Mesothelial cell of epicardium (in vitro differentiated cells): ENCODE measurements at places on chromosomes 2 and 18. TPM values are rescaled to one million over a fixed set of nuclear protein-coding genes. Genes with fewer than 3 reads are reported as not detected.

DNA sequence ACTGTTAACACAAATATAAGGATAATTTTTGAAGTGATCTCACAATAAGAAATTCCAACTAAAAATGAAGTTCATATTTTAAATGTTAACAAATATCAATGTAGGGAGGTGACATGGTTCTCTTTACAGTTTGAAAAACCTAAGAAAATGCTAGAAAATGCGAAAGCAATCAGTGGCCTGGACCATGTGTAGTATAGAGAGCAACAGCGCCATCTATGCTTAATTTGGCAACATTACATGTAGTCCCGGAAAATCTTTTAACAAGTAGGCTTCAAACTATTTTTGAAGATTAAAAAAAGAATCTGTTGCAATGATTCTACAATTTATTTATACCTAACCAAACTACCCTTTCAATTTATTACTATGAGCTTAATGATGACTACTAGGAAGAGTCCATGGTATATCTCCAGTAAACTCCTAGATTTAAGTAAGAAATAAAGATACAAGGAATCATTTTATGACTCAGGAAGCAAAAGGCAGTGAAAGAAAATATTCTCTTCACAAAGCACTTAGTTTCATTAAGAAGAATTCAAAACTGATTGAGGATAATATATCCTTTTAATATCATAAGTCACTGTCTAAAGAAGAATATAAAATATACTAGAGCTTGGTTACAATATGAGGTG, 33.3 kb downstream of the NDUFA10 start:
- no peak overlapping the region for H3K4me3 ChIP-seq
- no peak overlapping the region for H3K27ac ChIP-seq
- H3K27me3 ChIP-seq: no peaks in the 10 kb centered on the region
- no peak for DNase-seq
- peaks cover 9% of the 10 kb centered on the region for H3K4me1 ChIP-seq
- peaks cover 38% of the 10 kb centered on the region for H3K36me3 ChIP-seq

Gene CRYGC
- total RNA-seq: not detected in 3 replicates

DNA sequence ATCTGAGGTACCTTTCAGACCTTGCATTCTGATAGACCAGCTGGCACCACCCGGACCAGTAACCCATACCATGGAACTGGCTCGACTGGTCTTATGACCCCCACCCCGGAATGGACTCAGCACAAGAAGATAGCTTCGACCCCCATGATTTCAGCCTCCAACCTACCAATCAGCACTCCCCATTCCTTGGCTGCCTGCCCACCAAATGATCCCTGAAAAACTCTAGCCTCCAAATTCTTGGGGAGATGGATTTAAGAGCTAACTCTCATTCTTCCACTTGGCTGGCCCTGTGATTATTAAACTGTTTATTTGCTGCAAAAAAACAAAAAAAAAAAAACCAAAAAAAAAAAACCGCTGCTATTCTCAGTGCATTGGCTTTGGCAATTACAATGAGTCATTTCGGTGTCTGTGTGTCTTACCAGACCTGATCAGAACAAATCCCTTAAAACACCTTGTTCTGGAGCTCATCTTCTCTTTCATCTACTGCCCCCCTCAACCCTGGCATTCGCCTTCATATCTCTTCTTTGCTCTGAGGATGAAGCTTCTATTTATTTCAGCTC, 60.1 kb upstream of the KIF5C start:
- no peaks in the 10 kb centered on the region for H3K36me3 ChIP-seq
- peaks cover 34% of the 10 kb centered on the region for H3K4me1 ChIP-seq
- peaks cover 2% of the 10 kb centered on the region for H3K27me3 ChIP-seq
- peak overlapping the region; percentile 95 for H3K27ac ChIP-seq
- peak overlapping the region; percentile 2 for H3K4me3 ChIP-seq

- no peaks in the 10 kb centered on the region for H3K4me1 ChIP-seq
- DNase-seq: no peak
- no peaks in the 10 kb centered on the region for H3K36me3 ChIP-seq
- no peak overlapping the region for H3K4me3 ChIP-seq
- H3K27me3 ChIP-seq: no peaks in the 10 kb centered on the region
Measured at GRCh38 chr2:227804975-227805374, 8.7 kb upstream of the CCL20 start.

DNA sequence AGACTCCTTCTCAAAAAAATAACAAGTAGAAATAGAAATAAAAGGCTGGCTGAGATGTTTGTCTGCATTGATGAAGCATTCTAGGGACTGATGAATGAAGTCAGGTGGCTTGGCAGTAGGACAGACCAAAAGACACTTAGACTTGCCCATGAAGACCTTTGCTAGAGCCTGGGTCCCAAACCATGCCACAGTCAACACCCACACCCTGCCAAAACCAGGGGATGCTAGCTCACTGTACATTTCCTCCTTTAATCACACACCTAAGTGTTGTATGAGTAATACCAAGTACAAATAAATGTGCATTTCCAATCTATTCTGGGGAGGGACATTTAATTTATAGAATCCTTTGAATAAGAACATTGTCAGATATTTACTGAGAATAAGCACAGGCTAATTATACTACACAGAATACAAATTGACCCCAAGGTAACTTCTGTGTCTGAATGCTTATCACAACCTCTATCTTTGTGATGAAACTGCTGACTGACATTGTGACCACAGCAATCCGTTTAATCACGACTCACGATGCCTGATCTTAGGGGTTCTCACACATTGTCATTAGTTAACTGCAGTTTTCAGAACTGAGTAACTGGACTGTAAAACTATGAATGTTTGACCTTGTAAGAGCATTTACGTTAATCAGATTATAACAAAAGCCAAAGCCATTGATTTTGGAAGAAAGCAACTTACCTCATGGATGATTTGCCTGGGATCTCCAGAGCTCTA, 10.5 kb upstream of the NOL10 start:
- H3K4me3 ChIP-seq: no peak overlapping the region
- no peak for DNase-seq
- H3K27ac ChIP-seq: no peak overlapping the region
- no peaks in the 10 kb centered on the region for H3K4me1 ChIP-seq

DNA sequence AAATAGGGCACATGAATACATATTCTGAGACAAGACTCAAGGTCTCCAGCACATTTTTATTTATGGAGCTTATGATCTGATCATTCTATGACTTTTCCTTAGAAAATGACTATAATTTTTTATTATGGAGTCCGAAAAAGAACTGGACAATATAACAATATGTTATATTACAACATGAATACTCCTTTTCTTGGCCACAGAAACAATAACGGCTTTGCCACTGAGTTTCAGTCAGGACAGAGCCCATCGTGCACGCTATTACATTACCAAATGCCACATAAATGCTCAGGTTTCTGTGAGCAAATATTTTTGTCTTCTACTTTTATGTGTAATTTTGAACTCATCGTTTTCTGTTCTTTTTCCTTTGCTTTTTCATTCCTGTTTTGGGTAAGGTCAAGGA, 509.2 kb upstream of the ZEB2 start:
- no peaks in the 10 kb centered on the region for H3K36me3 ChIP-seq
- peak overlapping the region; percentile 11 for H3K27ac ChIP-seq
- H3K27me3 ChIP-seq: no peaks in the 10 kb centered on the region
- no peak overlapping the region for H3K4me3 ChIP-seq
- no peak for DNase-seq

GRCh38 chr2:202022755-202023154, 10.9 kb upstream of the FZD7 start:
- DNase-seq: no peak
- H3K27ac ChIP-seq: peak overlapping the region; percentile 55
- H3K36me3 ChIP-seq: no peaks in the 10 kb centered on the region
- peaks cover 41% of the 10 kb centered on the region for H3K4me1 ChIP-seq
- H3K4me3 ChIP-seq: no peak overlapping the region
- no peaks in the 10 kb centered on the region for H3K27me3 ChIP-seq

Gene ANKRD23
- total RNA-seq: 10.1 to 12.5 TPM (median 12.5 TPM) in 3 replicates

Gene KCNF1
- 0.72 to 0.93 TPM (median 0.83 TPM) in 3 replicates for total RNA-seq

GRCh38 chr2:113061896-113062770, 3.1 kb downstream of the IL36RN start:
- H3K27ac ChIP-seq: no peak overlapping the region
- no peaks in the 10 kb centered on the region for H3K36me3 ChIP-seq
- no peak for DNase-seq

DNA sequence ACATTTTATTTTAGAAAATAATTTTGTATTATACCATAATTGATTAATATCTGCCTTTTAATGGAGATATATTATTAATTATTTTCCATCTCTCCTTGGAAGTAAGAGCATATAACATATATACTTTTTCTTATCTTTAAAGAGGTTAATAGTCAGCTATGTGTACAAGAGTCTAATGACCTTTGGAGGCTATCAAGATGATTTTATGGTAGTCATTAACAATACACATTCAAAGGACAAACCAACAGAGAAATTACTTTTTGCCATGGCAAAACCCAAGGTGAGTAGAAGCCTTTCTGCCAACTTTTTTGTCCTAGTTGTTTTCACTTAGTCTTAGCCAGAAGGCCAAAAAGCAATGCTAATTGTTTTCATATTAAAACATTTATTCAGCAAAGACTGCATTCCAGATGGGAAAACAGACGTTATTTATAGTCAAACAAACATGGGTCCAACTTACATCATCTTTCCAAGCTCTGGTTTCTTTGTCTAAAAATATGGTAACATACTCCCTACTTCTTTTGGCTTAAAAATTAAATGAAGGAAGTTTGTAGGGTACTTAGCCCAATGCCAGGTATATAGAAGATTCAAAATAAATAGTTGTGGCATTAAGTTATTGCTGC, 9.6 kb upstream of the DYNC2LI1 start:
- H3K36me3 ChIP-seq: peaks cover 3% of the 10 kb centered on the region
- H3K27ac ChIP-seq: no peak overlapping the region
- no peak overlapping the region for H3K4me3 ChIP-seq
- DNase-seq: no peak

Gene VWA3B
- total RNA-seq: not detected in 3 replicates

Gene GRB14
- total RNA-seq: 11.6 to 13.6 TPM (median 12.3 TPM) in 3 replicates

DNA sequence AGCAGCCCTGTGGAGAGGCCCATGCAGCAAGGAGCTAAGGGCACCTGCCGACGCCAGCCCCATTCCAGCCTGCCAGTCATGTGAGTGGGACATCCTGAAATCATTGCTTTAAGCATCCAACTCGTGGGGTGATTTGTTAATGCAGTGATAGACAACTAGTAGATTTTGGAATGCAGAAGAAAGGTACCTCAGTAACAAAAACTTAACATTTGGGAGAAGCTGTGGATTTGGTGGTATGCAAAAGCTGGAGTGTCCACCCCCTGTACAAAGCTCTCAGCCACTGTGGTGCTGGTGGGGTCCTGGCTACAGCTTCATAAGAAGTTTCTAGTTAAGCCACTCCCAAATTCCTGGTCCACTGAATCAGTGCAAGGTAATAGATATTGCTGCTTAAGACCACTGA, 37.2 kb upstream of the GNAL start:
- DNase-seq: no peak
- peaks cover 12% of the 10 kb centered on the region for H3K4me1 ChIP-seq

Gene ABCG8
- total RNA-seq: not detected in 3 replicates

- peaks cover 12% of the 10 kb centered on the region for H3K4me1 ChIP-seq
- DNase-seq: no peak
- no peak overlapping the region for H3K4me3 ChIP-seq
- H3K27me3 ChIP-seq: no peaks in the 10 kb centered on the region
Measured at GRCh38 chr18:56647071-56647470, 4.1 kb upstream of the WDR7 start.

DNA sequence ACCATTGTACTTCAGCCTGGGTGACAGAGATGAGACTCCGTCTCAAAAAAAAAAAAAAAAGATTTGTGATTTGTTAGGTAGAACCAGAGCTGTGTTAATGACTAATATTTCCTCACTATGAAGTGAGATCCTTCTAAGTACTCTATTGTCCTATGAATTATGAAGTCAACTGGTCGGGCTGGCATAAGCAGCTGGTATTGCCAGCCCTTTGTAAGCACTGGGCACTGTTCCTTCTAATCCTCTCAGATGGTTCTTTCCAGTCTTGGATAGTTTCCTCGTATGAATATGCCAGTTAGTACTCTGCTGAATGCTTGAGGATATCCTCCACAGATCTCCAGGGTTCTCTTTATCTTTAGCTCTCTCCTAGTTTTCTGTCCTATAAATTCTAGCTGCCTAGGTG, 223.1 kb upstream of the SP5 start:
- H3K36me3 ChIP-seq: no peaks in the 10 kb centered on the region
- no peaks in the 10 kb centered on the region for H3K27me3 ChIP-seq
- H3K27ac ChIP-seq: no peak overlapping the region
- DNase-seq: no peak
- no peak overlapping the region for H3K4me3 ChIP-seq

DNA sequence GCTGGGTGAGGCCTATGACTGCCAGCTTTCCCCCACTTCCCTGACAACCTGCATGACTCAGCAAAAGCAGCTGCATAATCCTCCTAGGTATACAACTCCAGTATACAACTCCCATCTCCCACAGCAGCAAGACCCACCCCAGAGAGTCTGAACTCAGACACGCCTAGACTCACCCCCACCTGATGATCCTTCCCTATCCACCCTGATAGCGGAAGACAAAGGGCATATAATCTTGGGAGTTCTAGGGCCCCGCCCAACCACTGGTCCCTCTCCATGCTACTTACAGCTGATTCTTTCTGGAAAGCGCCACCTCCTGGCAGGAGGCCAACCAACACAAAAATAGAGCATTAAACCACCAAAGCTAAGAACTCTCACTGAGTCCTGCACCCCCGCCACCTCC, 296.5 kb downstream of the DCC start:
- H3K27ac ChIP-seq: no peak overlapping the region
- H3K27me3 ChIP-seq: peaks cover 3% of the 10 kb centered on the region

- H3K27me3 ChIP-seq: no peaks in the 10 kb centered on the region
- peaks cover 11% of the 10 kb centered on the region for H3K4me1 ChIP-seq
- H3K36me3 ChIP-seq: no peaks in the 10 kb centered on the region
- no peak for DNase-seq
Measured at GRCh38 chr18:5962362-5962761, 67.0 kb upstream of the TMEM200C start.

Gene INHBB
- not detected in 3 replicates for total RNA-seq

GRCh38 chr2:178363252-178363651, 87.7 kb downstream of the PRKRA start:
- H3K27ac ChIP-seq: no peak overlapping the region
- peaks cover 5% of the 10 kb centered on the region for H3K36me3 ChIP-seq
- no peaks in the 10 kb centered on the region for H3K27me3 ChIP-seq
- no peak for DNase-seq

- H3K27me3 ChIP-seq: no peaks in the 10 kb centered on the region
- H3K4me3 ChIP-seq: no peak overlapping the region
- H3K36me3 ChIP-seq: no peaks in the 10 kb centered on the region
- H3K27ac ChIP-seq: no peak overlapping the region
Measured at GRCh38 chr18:29123706-29124530, 947.0 kb upstream of the CDH2 start.

- no peak overlapping the region for H3K27ac ChIP-seq
- H3K4me3 ChIP-seq: no peak overlapping the region
- H3K27me3 ChIP-seq: no peaks in the 10 kb centered on the region
- peaks cover 18% of the 10 kb centered on the region for H3K4me1 ChIP-seq
Measured at GRCh38 chr2:38168710-38169480, 92.9 kb upstream of the CYP1B1 start.

DNA sequence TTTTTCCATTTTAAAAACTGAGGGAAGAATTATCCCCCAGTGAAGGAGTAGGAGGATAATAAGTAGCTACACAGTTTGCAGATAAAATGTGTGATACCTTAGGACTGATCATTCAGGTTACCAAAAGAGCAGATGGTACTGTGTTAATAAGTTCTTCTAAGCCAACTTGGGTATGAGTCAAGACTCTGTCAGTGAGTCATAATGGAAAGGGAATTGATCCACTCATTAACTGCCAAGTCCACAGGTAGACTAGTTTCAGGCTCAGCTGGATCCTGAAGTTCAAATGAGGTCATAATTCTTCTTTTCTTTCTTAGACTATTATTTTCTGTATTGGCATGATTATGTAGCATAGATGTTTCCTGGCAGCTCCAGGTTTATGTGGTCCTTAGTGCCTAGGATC, 142.4 kb upstream of the ALPP start:
- H3K36me3 ChIP-seq: peaks cover 10% of the 10 kb centered on the region
- no peak for DNase-seq
- H3K27me3 ChIP-seq: no peaks in the 10 kb centered on the region
- H3K27ac ChIP-seq: no peak overlapping the region
- no peak overlapping the region for H3K4me3 ChIP-seq
- H3K4me1 ChIP-seq: peaks cover 2% of the 10 kb centered on the region
